ENCODE measurements at places on chromosomes 13 and 19.

DNA sequence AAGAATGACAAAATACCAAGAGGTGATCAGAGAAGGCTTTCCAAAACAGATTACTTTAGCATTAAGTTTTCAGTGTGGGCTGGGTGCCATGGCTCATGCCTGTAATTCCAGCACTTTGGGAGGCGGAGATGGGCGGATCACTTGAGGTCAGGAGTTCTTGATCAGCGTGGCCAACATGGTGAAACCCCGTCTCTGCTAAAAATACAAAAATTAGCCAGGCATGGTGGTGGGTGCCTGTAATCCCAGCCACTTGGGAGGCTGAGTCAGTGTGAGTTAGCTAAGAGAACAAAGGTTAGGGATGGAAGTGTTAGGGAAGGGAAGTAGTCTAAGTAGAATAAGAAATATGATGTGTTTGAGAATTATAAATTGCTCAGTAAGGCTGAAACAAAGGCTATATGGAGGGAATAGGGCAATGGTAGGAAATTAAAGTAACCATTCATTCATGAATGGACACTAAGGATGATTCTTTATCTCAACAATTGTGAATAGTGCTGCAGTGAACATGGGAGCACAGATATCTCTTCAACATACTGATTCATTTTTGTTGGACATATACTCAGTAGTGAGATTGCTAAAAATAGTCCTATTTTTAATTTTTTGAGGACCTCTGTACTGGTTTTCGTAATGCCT is 3.9 kb upstream of the RCBTB2 start:
- DNase-seq, result no peak

DNA sequence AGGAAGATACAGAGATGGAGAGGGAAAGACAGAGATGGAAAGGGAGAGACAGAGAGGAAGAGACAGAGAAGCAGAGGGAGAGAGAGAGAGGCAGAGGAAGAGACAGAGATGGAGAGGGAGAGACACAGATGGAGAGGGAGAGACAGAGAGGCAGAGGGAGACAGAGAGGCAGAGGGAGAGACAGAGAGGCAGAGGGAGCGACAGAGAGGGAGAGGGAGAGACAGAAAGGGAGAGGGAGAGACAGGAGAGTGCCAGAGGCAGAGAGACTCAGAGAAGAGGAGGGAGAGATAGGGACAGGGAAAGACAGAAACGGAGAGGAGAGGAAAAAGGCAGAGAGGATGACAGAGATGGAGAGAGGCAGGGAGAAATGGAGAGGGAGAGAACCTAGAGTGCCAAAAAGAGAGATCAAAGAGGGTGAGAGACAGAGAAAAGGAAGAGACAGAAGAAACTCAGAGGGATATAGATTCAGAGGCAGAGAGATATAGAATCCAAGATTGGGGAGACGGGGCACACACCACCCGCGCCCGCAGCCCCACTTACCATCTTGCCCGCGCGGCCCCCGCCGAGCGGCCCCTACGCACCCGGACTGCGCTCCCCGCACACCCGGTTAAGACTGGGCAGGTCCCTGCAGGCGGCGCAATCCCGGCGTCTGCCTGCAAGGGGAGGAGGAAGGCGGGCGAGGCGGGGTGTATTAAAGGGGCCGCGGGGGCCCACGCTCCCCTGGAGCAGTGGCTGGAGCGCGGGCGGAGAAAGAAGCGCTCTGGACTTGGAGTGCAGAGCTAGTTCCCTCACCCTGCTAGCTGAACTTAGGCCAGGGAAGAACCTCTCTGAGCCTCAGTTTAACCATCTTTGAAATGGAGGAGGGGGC is 10.7 kb downstream of the TM6SF2 start:
- DNase-seq, result no peak

DNA sequence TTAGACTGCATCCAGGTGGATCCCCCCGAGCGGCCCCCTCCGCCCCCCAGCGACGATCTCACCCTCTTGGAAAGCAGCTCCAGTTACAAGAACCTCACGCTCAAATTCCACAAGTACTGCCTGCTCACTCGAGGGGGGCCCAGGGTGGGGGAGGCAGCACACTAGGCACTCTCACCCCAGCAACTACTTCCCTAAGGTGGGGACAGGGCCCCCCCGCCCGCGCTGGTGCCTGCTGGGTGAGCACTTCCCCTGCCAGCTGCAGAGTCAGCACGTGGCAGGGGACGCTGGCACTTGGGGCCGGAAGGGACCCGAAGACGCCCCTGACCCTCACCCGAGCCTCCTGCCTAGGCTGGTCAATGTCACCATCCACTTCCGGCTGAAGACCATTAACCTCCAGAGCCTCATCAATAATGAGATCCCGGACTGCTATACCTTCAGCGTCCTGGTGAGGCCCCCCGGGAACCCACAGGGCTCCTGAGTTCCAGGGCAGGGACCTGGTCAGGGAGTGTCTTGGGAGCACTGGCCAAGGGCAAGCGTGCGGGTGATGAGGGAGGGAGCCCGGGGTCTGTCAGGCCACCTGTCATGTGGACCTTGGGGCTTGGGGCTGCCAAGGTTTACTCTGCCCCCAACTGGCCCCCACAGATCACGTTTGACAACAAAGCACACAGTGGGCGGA is 5.2 kb downstream of the MCOLN1 start:
- no peak for DNase-seq

- no peak for DNase-seq
These were observed 1.5 kb upstream of the NRTN start for GRCh38 chr19:5803441-5803751.

- no peak for DNase-seq
These were observed 564.1 kb downstream of the EFNB2 start for GRCh38 chr13:105971312-105971711.

DNA sequence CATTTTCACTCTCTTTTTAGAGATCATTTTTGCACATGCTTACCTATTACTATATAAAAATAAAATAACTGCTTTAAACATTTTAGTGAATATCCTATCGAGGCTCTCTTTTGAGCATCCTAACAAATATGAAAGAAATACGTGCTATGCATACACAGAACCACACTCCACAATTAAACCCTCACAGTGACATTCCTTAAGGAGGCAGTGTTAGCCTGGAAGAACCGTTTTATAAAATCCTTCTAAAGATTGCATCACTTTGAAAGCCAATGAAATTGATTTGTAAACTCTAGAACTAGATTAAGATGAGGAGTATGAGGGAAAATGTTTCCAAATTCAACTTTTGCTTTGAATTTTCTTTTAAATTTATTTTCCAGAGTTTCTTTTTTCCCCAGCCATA is 11.1 kb upstream of the ENOX1 start:
- DNase-seq, result no peak

DNA sequence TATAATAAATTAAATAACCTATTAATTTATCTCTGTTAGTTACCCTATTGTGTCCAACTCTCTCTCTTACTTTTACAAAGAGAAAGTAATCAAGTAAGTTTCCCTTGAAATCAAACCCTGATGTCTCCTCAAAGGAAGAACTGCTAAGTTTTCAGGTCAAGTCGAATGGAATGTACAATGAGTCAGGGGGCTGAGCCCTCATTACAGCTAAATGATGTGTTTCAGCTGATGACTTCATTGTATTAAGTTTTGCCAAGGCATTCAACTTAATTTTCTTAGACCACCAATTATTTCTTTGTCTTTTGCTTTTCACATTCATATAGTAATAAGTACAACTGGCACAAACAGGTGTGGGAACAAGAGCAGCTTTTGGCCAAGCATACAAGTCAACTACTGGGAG is 54.7 kb upstream of the DCT start:
- no peak for DNase-seq

GRCh38 chr19:7853770-7854128 is 20.4 kb downstream of the PRR36 start:
- no peak for DNase-seq

DNA sequence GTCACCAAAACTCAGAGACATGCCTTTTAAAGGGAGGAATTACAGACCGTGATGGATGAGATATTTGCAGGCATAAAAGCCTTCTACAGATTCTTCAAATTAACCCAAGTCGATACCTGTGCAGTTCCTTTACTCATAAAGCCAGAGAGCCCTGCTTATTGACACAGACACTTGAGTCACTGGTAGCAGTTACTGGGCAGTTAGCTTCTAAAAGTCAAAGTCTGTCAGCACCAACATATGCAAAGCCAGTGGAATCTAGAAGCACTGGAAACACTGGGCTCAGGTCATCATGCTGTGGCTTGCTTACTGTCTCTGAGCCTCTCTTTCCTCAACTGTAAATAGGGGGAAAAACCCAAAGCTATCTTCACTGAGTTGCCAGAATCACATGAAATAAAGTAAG is 25.7 kb upstream of the LRCH1 start:
- DNase-seq, result no peak

DNA sequence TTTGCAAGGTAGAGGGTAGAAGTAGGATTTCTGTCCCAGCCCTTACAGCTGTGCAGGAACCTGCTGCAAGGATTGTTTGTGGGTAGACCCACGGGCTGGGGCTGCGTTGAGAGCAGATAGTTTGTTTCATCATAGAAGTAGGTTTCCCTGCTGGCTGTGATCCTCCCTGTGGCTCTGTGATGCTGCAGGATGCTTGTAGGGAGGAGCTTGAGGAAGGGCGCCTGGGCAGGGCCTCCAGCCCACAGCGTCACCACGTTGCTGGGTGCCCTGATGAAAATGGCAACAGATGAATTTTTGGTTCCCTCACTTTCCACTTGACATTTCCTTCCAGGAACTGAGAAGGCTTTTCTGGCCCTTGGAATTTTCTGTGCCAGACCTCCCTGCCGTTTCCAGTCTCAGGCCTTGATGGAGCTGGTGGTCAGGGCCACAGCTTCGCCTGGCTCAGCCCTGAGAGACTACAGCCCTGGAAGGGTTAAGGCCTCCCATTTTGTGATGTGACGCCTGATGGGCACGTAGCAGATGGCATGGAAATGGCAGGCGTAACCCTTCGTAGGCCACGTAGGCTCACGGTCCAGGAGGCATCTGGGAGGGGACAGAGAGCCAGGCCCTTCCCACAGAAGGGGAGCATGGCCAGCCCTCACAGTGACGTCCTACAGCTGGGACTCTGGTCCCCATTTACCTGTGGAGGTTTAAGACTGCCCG is 42.2 kb downstream of the GATAD2A start:
- DNase-seq, result no peak

DNA sequence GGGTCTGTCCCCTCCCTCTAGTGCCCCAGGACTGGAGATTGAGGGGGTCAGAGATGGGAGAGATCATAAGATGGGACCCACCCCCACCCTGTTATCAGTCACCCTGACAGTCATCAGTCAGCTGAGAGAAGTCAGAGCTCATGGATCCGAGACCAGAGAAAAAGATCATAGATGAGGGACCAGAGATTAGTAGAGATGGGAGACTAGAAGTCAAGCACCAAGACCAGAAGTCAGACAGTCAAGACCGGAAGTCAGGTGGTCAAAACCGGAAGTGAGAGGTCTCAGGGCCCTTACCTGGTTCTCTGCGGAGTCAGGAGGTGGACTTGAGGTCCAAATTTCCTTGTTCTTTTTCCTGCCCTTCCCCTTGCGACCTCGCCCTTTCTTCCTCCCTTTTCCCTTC is 7.0 kb downstream of the COL5A3 start:
- DNase-seq, result no peak

DNA sequence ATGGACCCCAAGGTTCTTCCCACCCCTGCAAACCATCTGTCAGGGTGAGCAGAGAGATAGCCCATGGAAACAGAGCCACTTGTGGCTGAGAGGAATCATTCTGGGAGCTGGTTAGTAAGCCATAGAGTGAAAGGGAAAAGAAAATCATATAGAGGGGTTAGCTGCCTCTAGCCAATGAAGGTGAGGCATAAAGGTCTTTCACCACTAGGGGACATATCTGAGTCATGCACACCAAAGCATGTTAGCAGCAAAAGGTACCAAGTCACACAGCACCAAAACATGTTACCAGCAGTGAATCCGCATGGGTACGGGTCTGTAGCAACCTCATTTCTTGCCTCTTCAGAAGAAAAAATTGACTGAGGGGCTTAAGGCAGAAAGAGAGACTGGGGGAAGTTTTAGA is 76.7 kb upstream of the ZNF43 start:
- peak; percentile 14 for DNase-seq

DNA sequence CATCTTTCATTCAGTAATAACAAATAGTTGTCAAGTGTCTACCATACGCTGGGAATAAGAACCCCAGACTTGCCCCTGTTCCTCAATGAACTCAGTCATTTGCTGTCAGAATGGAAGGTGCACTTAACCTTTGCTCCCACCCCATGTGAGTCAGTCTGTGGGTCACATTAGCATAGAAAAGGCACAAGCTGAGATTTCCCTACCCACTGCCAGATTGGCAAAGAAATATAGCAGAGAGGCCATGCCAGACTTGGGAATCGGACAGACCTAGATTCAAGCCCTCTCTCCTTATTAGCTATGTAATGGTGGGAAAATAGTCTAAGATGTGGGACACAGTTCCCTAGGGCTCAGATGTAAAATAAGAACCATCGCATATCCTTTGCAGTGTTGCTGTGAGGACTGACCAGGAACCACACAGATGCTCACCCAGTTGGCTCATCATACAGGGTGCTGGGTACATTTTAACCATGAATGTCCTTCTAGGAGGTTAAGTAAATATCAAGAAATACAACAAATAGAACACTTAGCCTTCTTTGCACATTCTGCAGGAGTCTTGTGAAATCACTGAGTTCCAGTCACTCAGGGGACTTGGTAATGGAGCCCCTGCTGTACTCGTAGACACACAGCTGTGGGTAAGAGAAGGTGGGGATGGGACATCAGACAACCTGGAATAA is 218.2 kb downstream of the FGF14 start:
- DNase-seq, result no peak

GRCh38 chr19:30132343-30133075 is 190.5 kb downstream of the URI1 start:
- DNase-seq, result no peak

DNA sequence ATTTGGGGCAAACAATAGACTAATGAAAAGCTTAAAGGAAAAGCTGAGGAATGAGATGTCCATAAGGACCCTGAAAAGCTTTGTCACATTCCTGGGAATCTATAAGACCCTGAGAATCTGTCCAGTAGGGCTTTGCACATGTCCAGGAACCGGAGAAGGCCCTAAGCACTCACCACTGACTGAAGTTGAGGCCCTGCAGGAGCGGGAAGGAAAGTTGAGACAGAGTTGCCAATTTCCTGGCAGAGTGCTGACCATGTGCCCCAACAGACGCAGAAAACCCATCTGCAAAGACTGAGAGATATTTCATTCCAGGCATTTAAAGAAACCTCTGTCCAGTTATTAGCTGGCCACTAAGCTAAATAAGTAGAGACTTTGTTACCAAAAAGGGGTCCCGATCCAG is 890.5 kb downstream of the UQCRFS1 start:
- no peak for DNase-seq
